ENCODE measurements at places on chromosomes 13 and 19.

DNA sequence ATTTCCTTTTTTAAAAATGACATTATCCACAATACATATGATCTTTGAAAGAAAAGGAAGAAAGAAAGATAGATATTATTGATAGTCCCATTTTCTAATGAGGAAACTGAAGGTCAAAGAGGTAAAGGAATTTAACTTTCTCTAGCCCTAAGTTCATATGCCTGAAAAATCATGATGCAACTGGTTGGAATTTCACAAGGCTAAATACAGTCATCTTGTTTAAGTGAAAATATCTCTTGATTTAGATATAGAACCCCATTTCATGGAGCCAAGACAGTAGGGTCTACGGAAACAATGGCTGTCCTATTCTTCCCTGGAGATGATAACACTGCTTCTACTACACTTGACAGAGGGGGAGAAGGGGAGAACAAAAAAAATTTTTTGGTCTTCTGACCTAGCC lies 366.2 kb downstream of the DNAJC15 start:
- DNase-seq: no peak

GRCh38 chr13:110471833-110472162 lies 89.7 kb downstream of the RAB20 start:
- peak; percentile 86 for DNase-seq

GRCh38 chr13:104024416-104025170 lies 958.4 kb upstream of the SLC10A2 start:
- DNase-seq: no peak

- DNase-seq: no peak
These were observed 18.7 kb downstream of the PLVAP start for GRCh38 chr19:17358395-17358794.

- DNase-seq: no peak
These were observed 3.4 kb upstream of the HNRNPA1L2 start for GRCh38 chr13:52638666-52639328.

DNA sequence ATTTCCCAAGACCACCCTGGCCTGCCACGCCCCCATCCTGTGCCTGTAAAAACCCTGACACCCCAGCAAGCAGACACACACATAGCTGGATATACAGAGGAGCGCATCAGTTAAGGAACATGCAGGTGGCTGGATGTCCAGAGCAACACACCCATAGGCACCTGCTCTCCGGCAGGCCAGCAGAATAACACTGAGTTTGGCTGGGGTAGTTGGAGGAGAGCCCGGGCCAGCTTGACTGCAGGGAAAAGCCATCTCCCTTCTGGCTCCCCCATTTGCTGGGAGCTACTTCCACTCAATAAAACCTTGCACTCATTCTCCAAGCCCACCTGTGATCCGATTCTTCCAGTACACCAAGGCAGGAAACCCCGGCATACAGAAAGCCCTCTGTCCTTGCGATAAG lies 8.9 kb downstream of the RASL11A start:
- DNase-seq: no peak

GRCh38 chr13:23705583-23705982 lies 135.4 kb downstream of the TNFRSF19 start:
- no peak for DNase-seq

GRCh38 chr13:45852494-45852893 lies 941 bp upstream of the SIAH3 start:
- no peak for DNase-seq

- no peak for DNase-seq
These were observed 1988.1 kb upstream of the PCDH20 start for GRCh38 chr13:63403733-63404132.

DNA sequence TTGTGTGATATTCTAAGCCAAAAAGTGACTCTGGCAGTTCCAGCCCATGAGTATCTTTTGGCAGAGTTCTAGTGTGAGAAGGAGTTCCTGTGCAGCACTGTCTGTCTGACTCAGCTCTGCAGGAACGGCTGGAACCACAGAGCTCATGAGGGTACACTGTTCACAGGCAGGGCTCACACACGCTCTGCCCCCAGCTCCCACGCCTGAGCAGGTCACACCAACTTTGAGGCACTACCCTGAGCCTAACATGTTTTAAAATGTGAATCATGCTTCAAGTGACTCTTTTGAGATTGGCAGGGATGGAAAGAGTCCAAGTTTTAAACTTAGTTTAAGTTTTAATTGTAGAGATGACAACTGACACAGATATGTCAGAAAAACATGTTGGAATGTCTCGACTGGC lies 1203.3 kb downstream of the UQCRFS1 start:
- DNase-seq: no peak

DNA sequence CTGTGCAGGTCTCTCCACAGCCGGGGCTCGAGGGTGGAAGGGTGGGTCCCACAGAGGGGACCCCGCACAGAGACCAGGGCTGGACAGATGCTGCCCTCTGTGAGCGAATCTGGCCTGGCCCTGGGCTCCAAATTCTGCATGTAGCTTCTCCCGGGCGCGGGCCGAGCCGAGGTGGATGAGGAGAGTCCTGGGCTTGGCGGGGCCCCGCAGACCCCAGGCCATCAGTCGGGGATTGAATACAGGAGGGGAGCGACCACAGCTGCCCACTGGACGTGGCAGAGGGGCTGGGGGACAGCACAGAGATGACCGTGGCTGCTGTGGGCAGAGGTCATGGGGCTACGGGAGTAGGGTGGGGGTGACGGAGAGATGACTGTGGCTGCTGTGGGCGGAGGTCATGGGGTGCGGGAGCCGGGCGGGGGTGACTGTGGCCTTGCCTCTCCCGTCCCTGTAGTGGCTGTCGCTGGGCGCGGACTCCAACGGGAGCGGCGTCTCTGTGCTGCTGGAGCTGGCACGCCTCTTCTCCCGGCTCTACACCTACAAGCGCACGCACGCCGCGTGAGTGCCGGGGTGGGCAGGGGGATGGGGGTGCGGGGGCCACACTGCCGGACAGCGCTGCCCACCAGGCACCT lies 15.5 kb downstream of the NCLN start:
- DNase-seq: no peak

GRCh38 chr19:15556634-15557181 lies 48.4 kb downstream of the CYP4F22 start:
- DNase-seq: no peak

DNA sequence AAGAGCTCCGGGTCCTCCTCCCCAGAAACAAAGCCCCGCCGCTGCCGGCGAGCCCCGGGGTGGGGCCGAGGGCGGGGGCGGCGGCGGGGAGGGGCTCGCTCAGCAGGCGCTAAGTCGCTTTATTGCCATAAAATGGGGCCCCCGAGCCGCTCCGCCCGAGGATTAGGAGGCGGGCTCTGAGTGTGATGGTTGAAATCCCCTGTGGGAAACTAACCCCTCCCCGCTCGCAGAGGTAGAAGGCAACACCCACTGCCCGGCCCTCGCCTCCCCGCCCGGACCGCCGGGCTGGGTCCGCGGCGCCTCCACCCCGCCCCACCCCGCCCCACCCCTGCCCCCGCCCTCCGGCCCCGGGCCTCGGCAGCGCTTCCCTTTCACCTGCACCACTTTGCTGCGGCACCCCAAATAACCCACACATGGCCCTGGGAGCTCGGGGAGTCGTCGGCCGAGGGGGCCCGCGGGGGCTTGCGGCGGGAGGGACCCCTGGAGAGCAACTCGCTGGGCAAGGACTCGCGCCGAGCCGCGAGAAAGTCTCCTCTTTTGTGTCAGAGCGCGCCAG lies at the start of gene KLF12:
TSS of gene KLF12 (minus strand) at position 184 of the 556 bp plus-strand sequence.
- DNase-seq: peak; percentile 48

DNA sequence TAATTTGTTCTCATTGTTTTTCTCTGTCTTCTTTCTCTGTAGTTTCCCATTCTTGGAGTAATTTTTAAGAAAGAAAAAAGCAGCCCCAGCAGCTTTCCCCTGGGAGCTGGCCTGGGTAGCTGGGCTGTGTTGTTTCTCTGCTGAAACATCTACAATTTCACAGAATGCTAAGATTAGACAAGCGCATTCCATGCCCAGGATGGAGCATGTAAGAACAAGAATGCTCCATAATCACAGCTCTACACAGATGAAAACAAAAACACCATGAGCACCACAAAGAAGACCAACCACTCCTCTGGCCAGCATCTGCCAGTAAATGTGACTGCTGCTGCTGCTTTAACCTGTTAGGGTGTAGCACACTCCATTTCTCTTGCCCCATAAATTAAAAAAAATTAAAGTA lies 239.2 kb upstream of the SLITRK1 start:
- no peak for DNase-seq

- no peak for DNase-seq
These were observed 376.9 kb upstream of the SPRY2 start for GRCh38 chr13:80717776-80718175.

GRCh38 chr13:57418067-57418677 lies 213.4 kb upstream of the PCDH17 start:
- peak; percentile 1 for DNase-seq

DNA sequence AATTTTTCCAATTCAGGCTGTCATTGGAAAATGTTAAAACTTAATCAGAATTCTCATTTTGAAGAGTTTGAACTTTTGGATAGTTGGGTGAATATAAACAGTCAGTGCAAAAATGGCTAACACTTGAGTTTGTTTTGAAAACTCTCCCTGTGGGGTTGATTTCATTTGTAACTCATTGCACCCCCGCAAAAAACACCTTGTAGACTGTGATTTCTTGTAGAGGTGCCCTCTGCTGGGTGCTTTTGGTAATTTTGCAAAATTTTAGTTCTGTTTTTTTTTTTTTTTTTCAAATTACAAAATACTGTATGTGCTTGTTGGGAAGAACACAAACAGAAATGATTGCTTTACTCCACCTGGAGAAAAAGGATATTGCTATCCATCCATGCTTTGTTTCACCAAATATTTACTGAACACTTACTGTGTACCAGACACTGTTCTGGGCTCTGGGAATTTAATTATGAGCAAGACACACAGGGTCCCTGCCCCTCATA lies 28.2 kb upstream of the GPI start:
- DNase-seq: peak; percentile 35

DNA sequence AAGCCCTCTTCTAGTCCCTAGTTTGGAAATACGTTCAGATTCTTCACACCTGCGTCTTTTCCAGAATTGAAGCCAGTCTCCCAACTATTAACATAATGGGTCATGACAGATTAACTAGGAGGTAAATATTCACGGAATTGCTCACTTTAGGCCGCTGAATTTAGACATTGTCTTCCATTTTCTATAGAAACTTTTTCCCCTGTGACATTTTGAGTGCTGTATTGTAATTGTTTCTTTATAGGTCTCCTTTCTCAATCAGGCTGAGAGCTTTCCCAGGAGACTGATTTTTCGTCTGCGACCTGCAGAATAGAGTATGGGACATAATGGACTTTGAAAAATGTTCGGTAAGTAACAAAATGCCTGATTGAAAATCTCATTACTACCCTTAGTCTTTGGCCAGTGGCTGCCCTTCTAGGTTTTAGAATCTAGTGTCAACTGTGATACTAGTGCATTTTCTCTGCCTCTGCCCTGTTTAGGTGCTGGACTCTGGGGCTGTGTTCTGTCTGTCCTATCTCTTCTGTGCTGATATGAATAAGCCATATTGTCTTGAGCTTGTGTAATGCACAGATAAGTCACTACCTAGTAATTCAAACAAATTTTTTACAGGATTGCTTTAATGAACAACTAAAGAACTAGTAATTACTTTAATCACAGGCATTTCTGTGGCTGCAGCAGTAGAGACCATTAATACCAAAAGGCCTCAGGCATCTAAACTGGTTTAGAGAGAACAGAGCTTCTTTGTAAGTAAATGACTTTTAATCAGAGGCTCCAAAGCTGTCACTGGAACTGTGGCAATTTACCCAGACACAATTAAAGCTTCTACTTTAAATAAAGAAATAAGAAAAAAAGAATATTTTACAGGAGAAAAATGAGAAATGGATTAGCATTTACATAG lies 122.4 kb upstream of the FREM2 start:
- DNase-seq: no peak
